Thyroid gland (tissue), 4 donors: ENCODE measurements at places on chromosomes 13 and 19. TPM values are rescaled to one million over a fixed set of nuclear protein-coding genes. Genes with fewer than 3 reads are reported as not detected.

DNA sequence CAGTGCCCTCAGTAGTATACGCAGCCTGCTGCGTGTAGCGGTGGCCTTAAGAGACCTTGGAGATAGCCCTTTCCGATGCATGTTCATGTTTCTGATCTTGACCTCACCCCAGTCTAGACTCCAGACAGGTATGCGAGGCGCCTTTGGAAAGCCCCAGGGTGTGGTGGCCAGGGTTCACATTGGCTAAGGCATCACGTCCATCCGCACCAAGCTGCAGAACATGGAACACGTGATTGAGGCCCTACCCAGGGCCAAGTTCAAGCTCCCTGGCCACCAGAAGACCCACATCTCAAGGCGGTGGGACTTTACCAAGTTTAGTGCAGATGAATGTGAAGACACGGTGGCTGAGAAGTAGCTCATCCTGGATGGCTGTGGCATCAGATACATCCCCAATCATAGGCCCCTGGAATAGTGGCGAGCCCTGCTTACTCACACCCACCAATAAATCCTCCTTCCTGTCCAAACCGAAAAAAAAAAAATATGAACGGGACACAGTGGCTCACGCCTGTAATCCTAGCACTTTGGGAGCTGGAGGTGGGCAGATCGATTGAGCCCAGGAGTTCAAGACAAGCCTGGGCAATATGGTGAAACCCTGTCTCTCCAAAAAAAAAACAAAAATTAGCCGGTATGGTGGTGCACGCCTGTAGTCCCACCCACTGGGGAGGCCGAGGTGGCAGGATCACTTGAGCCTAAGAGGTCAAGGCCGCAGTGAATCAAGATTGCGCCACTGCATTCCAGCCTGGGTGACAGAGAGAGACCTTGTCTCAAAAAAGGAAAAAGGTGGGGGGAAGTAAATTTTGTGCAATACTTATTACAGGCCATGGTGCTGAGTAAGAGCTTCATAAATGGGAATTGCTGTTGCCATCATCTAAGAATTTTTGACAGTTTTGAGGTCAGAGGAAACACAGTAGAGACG is 12.4 kb upstream of the CBLC start:
- no peak overlapping the region for H3K4me3 ChIP-seq
- no peaks in the 10 kb centered on the region for H3K4me1 ChIP-seq
- no peaks in the 10 kb centered on the region for H3K27me3 ChIP-seq
- H3K36me3 ChIP-seq, result peaks cover 5% of the 10 kb centered on the region

DNA sequence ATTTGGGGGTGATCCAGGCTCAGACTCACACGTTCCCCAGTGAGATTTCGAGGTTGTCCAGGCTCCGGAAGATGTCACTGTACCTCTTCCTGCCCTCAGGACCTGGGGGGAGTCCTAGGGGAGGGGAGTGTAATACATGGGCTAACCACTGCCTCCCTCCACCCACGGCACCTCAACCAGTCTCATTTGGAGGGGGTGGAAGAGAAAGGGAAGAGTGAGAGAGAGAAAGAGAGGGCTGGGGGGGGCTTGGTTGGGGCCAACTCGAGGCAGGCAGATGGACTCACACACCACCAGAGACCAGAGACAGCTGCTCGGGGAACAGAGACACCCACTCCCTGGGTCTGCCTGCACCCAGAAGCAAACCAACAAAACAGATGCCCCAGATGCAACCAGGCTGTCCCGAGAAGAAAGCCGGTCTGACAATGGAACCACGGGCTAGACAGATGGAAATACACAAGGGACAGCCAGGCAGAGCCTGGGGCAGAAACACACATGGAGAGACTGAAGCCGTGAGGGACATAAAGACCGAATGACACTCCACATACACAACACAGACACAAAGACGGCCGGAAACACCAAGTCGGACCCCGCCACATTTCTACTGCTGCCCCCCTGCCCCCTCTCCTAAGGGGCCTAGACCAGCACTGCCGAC is 825 bp downstream of the GMIP start:
- H3K36me3 ChIP-seq, result peaks cover 27% of the 10 kb centered on the region
- no peak overlapping the region for H3K27ac ChIP-seq
- peak overlapping the region; percentile 63 for H3K4me3 ChIP-seq
- H3K4me1 ChIP-seq, result peaks cover 14% of the 10 kb centered on the region
- no peaks in the 10 kb centered on the region for H3K27me3 ChIP-seq

GRCh38 chr13:37816276-37816675 is 53.3 kb downstream of the TRPC4 start:
- H3K36me3 ChIP-seq, result no peaks in the 10 kb centered on the region
- H3K27me3 ChIP-seq, result no peaks in the 10 kb centered on the region
- no peaks in the 10 kb centered on the region for H3K4me1 ChIP-seq

- H3K4me1 ChIP-seq, result no peaks in the 10 kb centered on the region
- H3K27ac ChIP-seq, result no peak overlapping the region
- H3K27me3 ChIP-seq, result no peaks in the 10 kb centered on the region
- H3K4me3 ChIP-seq, result no peak overlapping the region
Measured at GRCh38 chr19:47881757-47882156, 4.4 kb downstream of the SULT2A1 start.

DNA sequence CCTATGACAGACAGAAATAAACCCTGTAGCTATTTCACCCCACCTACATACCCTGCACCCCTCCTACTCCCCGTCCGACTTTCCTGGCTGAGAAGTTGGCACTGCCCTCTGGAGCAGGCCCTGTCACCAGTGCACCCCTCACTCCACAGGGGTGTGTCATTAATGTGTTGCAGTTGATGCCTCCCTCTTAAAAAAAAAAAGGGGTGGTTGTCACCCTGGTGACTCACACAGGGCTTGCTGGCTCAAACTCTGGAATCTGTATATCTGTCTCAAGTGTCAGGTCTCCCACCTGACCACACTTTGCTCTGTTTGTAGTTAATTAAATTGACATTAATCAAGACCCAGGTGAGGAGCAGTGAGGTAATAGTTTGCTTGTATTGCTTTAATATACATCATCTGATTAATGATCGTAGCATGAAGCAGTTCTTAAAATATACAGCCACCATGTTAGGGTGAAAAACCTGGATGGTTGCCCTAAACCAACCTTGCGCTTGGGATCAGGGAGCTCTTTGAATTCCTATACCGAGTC is 2.0 kb upstream of the GATAD2A start:
- H3K36me3 ChIP-seq, result no peaks in the 10 kb centered on the region
- H3K27me3 ChIP-seq, result no peaks in the 10 kb centered on the region
- H3K4me3 ChIP-seq, result no peak overlapping the region
- peaks cover 22% of the 10 kb centered on the region for H3K4me1 ChIP-seq
- H3K27ac ChIP-seq, result no peak overlapping the region
- peak; percentile 26 for DNase-seq

- no peak overlapping the region for H3K27ac ChIP-seq
- peaks cover 5% of the 10 kb centered on the region for H3K4me1 ChIP-seq
- no peak overlapping the region for H3K4me3 ChIP-seq
Measured at GRCh38 chr13:44061876-44062275, 182.2 kb downstream of the LACC1 start.

The LRRC8E gene
- total RNA-seq, result 1.4 TPM

DNA sequence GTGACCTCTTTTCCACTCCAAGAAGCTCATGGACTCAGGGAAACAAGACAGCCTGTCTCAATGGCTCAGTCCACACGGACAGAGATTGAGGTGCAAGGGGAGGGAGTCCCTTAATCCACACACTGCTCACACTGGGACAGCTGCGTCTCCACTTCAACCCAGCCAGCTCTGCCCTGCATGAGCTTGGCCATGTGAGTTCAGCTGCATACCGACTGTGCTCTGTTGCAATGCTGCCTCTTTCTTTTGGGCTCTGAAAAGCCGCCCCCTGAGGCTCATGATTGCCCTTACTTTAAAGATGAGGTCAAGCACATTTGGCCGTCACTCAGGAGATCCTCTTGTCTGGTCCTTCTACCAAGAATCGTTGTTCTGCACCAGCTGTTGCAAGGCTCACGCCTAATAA is 64.8 kb upstream of the KCTD15 start:
- H3K27ac ChIP-seq, result no peak overlapping the region
- no peak for DNase-seq
- H3K27me3 ChIP-seq, result no peaks in the 10 kb centered on the region
- H3K4me1 ChIP-seq, result no peaks in the 10 kb centered on the region

The PTH2 gene
- total RNA-seq, result not detected

The CTXN1 gene
- 1.4 TPM for total RNA-seq

DNA sequence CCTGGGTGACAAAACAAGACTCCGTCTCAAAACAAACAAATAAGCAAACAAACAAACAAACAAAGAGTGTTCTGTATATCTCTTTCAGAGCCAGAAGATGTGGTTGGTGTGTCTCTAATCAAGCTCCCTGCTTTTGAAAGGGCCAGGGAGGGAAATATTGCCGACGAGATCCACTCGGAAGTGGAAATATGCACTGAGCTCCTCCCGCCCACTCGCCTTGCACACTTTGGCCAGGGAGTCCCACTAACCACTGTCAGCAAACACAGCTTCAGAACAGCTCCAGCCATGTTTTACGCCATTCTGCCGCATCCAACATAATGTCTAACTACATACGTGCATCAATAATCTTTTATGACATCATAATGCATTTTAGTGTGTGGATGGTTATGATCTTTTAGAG is 155.5 kb upstream of the VSTM2B start:
- H3K4me3 ChIP-seq, result no peak overlapping the region
- no peaks in the 10 kb centered on the region for H3K27me3 ChIP-seq
- no peak overlapping the region for H3K27ac ChIP-seq
- no peaks in the 10 kb centered on the region for H3K36me3 ChIP-seq
